ENCODE measurements at places on chromosomes 2 and 18.

DNA sequence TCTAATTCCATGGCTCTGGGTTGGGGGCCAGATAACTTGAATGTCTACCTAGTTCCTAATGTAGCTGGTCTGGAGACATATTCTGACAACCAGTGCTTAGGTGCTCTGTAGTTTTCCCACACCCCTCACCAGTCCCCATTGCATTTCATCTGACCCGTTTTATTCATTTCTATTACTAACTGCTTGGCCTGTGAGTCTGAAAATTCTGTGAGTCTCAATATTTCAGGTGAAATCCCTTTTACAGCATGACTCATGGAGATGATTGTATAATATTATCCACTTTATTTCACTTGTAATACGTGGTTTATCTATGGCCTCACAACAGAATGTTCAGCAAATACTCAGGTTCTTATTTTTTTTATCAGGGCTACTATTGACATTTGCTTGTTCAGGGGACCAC is 103.7 kb upstream of the UGP2 start:
- DNase-seq: no peak

DNA sequence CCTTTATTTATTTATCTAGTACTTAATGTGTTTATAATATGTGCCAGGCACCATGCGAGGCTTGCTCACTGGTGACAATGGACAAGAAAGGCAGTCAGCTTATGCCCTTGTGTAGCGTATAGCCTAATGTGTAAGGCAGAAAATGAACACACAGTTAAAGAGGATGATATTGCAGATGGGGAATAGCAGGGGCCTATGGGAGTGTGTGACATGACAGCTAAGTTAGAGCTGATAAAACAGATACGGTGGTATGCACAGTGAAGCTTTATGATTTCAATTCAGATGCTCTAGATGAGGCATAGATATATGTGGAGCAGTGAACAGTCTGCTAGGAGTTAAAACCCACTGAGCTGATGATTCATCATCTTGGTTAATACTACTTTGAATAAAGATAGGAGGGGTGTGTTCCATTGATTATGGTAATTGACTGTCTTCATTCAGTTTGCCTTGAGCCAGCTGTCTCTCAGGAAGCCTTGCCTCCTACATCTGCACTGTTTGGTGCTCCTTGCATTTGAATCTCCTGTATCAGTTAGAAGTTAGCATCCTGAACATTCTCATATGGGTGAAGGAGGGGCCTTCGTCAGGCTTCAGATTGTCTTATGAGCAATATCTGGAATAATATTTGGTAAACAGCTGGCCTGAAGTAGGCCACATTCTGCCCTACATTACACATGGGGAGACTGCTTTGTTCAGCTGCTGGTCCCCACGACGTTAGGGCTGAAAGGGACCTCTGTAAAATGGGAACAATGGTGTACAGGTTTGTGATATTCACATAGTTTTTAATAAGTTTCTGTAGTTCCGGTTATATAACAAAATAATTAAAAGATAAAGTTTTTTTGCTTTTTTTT is 13.2 kb downstream of the MAP4K4 start:
- no peak for DNase-seq

GRCh38 chr18:55910296-55910695 is 322.3 kb upstream of the TCF4 start:
- DNase-seq: no peak

- DNase-seq: no peak
Observed at GRCh38 chr2:173488861-173489260, 134.2 kb downstream of the CDCA7 start.

GRCh38 chr2:205682971-205683501 is 735 bp downstream of the NRP2 start:
- DNase-seq: no peak

DNA sequence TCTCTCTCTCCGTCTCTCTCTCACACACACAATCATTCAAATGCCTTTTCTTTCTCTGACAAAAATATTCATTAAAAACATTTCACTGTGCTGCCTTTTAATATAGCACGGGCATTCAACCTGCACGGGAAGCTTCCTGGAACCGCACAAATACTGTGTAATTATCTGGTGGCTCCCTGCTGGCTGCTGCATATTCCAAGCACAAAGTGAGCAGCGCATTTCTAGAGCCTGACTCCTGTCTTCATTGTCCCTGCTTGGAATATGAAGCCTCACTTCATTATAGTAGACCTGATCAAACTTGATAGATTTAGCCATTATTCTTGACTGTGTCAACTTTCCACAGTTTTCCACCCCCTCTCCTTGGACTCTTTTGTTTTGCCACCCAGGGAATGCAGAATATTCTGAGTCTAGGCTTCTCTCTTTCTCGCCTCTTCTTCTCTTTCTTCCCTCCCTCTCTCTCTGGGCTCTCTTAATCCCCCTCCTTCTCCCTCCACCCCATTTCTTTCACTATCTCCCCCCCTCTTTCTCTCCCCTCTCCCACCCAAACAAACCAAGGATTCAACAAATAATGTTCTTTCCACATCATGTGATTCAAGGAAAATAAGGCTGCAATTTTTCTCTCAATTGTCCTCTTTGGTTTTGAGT is 672.1 kb upstream of the FANCL start:
- DNase-seq: no peak

DNA sequence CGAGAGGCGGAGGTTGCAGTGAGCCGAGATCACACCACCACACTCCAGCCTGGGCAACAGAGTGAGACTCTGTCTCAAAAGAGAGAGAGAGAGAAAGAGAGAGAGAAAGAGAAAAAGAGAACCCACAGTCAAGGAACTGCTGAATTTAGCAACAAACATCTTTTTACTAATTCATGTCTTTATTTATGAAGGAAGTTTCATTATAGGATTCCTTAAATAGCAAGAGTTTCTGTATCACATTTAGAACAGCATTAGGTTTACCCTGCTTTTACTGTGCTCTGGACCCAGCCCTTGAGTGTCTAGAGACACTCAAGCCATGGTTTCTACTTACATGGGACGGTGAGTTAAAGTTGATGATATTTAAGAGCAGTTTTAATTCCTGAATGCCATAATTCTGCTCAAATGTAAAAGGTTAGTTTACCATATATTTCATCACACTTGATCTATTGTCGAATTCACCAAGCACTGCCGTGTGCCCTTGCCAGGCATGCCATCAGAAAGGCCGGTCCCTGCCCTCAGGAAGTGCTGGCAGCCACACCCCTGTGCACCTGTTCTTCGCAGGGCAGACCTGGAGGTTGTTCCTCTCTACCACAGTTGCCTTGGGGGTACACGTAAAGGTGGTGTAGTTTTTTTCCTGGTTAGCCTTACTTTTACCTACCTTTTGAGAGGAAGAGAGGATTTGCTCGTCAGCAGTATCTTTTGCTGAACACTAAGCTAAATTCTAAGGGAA is 153.3 kb downstream of the LDLRAD4 start:
- DNase-seq: no peak

GRCh38 chr2:68918497-68918896 is 34.2 kb downstream of the GKN2 start:
- no peak for DNase-seq

DNA sequence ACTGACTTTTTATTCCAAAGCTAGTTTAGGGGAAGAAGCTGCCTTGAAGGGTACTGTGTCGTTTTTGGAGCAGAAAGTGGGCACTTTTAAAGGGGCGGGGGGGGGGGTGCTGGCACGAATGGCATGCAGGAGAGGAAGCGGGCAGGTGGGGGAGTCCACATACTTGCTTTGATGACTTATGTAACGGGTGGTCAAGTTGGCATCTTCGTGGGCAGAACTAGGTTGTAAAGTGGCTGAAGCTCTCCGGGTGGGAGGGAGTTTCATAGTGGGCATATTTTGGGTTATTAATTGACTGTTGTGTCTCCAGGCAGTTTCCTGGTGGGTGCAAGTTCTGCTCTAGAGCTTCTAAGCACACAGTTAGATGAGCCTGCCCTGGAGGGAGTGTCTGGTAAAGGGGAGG is 19.9 kb downstream of the PCARE start:
- DNase-seq: no peak

GRCh38 chr18:10059610-10060468 is 146.0 kb downstream of the VAPA start:
- DNase-seq: no peak

DNA sequence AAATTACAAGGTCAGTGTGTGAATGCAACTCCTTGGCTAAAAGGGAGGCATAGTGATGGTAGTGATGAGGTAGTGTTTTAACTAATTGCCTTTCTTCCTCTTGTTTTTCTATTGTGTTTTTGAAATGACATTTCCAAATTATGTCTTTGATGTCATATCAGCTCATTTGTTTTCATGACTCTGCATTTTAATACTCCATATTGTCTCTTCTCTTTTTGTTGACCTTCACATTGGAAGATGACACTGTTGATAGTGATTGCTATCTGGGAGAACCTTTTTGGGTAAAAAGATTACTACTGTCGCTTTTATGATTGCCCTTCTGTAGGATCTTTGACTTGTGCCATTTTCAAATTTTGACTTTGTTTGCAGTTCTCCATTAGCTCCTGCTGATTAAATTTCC is 3.0 kb downstream of the GIGYF2 start:
- DNase-seq: no peak

DNA sequence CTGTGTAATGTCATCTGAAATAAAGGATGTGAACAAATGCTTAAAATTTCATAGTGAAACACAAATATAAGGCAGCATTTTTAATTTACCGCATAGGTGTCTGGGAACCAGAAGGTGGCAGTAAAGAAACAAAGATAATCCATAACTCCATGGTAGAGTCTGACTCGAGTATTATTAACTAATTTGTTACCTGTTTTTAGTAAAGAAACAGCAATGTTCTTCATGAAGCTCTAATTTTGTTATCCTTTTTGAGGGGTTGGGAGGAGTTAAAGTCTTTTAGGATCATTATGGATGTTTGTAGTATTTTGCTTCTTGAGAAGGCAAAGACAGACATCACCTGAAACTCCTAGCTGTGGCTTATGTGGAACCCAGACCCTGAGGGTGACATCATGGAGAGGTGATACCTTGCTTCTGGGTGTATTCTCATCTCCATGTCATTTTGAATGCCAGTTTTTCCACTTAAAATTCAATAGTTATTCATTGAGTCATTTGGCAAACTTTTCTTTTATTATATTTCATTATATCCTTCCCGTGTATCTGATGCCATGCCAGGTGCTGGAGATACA is 286.2 kb upstream of the EPAS1 start:
- DNase-seq: no peak

- DNase-seq: no peak
Observed at GRCh38 chr18:8965398-8965797, 137.1 kb upstream of the NDUFV2 start.

DNA sequence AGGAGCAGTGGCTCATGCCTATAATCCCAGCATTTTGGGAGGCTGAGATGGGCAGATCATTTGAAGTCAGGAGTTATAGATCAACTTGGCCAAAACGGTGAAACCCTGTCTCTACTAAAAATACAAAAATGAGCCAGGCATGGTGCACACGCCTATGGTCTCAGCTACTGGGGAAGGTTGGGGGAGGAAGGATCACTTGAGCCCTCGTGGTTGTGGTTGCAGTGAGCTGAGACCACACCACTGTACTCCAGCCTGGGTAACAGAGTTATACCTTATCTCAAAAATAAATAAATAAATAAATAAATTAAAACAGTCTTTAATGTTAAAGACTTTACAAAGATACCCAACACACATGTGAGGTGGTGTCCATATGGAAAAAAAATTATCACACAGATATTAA is 134.0 kb downstream of the C2orf74 start:
- DNase-seq: no peak

- no peak for DNase-seq
Observed at GRCh38 chr2:233116946-233117345, 56.8 kb downstream of the INPP5D start.

GRCh38 chr2:145221032-145221431 is 701.1 kb upstream of the ZEB2 start:
- DNase-seq: no peak

GRCh38 chr2:238287737-238288649 is at the start of gene PER2:
TSS of gene PER2 (minus strand) at chr2:238288610. CDS start at chr2:238277936, 10,674 bp downstream.
- no peak for DNase-seq

DNA sequence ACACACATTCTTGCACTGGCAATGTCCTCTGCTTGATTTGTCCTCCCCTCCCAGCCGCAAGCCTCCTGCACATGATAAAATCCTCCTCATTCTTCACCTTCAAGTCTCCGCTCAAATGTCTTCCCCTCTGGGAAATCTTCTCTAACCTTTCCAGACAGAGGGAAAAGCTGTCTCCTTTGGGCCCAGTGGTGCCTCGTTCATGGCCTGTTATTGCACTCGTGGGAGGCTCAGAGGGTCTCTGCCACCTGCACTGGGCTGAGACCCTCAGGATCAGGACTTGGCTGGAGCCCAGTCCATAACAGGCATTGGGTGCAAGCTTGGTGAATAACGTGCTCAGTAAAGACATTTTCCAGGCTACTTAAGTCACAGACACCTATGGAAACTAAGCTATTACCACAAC is 68.6 kb downstream of the PTGR3 start:
- DNase-seq: no peak

- no peak for DNase-seq
Observed at GRCh38 chr2:128808462-128809258, 490.0 kb upstream of the HS6ST1 start.

DNA sequence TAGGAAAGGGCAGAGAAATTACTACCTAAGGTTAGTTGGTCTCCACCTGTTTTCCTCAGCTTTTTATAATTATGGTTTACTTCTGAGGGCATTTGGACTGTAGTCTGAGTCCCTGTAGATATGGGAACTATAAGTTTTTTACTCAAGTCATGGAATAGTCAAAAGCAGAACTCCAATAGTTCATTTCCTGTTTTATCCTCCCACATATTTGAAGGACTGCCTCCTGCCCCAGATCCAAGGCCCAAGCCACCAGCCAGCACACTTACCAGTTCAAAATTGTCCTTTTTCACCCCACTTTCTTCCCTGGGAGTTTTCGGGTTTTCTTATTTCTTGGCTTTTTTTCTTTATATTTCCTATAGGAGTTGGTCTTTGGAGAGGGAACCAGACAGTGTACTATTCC is 164.1 kb downstream of the MBD5 start:
- DNase-seq: no peak

DNA sequence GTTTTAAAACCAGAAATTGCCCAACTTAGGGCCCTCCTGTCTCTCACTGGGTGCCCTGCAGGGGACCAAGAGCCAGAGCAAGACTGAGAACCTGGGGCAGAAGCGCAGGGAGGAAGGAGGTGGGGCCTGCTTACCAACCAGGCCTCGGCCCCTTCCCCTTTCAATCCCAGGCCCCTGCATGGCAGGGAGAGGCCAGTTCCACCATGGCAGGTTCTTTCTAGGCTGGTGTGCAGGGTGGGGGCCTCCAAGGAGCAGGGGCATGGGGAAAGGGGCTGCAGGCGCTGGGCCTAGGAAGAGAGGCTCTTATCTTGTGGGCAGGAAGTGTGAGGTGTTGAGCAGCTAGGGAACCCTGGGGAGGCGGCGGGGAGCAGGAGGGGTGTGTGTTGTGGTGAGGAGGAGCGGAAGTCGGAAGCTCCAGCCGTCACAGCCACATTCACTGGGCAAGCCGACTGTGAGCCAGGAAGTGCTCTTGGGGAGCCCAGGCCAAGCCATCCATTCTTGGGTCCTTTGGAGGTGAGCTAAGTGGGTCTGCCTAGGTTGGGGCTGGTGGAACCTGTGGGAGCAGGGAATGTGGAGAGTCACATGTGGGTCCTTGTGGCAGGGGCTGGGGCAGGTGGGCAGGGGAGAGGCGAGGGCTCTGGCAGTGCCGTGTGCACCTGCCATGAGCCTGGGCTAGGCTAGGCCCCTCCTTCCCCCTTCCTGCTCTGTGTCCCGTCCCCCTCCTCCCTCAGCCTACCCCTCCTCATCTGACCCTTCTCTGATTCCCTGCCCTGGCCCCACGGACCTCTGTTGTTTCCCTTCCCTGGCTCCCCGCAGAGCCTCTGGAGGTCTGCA is at the start of gene PSD4:
PSD4 (plus strand) TSS at position 430 of the 834 bp plus-strand sequence. CDS start 8,486 bp downstream, outside the sequence.
- DNase-seq: no peak
